ENCODE measurements at places on chromosomes 12 and 14. TPM values are rescaled to one million over a fixed set of nuclear protein-coding genes. Genes with fewer than 3 reads are reported as not detected.

Gene DHRS2
- total RNA-seq = not detected

DNA sequence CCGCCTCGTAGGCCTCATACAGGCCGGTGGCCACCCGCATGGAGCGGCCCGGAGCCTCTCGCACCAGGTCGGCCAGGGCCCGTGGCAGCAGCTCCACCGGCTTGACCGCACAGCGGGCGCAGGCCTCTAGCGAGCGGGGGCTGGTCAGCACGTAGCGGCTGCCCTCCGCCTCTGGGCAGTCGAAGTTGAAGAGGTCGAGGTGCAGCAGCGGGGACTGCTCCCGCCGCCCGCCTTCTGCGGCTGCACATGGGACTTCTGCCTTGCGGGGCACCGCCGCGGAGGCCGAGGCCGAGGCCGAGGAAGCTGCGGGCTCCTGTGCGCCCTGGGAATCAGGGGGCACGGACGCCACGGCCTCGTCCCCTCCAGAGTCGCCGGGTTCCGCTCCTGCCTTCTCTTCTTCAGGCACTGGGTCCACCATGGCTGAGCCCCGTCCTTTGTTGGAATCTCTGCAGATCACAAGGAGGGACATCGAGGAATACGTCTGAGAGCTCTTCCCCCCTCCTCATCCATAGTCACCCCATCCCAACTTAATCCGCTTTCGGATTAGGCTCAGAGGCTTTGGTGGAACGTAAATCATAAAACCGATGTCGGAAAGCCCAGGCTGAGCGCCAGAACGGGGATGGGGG lies 1.4 kb downstream of the CCDC177 start:
- no peak for DNase-seq

DNA sequence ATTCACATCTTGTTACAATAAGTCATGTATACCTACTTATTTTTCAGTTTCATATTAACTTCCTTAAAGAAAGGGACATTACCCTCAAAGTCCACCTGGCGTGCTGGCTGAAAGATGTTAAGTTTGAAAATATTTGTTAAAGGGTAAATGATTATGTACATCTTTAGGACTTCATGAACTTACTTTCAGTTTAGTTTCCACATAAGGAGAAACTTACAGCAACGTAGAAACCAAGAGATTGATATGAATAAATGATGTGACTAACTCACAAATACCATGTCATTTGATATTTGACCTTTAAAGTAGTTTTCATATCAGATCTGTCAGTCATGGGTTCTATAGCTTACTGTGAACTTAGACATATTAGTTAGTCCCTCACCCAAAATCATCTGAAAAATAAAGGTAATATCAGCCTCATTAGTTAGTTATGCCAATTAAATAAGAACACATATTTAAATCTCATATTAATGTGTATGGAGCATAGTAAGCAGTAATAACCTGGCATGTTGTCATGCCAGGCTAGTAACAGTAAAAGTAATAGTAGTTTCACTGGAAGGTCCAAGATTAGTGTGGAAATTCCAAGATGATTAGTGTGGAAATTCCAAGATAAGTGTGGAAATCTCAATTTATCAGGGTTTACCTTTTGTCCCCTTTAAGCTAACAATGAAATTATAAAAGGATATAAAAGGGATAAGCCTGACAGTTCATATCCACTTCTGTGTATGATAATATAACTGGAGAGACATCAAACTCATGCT lies 1.9 kb upstream of the CLEC2D start:
- DNase-seq = no peak

- DNase-seq = peak; percentile 70
These were observed 9.2 kb upstream of the LBHD2 start for GRCh38 chr14:103074729-103075367.
